ENCODE measurements at places on chromosomes 11 and 22.

DNA sequence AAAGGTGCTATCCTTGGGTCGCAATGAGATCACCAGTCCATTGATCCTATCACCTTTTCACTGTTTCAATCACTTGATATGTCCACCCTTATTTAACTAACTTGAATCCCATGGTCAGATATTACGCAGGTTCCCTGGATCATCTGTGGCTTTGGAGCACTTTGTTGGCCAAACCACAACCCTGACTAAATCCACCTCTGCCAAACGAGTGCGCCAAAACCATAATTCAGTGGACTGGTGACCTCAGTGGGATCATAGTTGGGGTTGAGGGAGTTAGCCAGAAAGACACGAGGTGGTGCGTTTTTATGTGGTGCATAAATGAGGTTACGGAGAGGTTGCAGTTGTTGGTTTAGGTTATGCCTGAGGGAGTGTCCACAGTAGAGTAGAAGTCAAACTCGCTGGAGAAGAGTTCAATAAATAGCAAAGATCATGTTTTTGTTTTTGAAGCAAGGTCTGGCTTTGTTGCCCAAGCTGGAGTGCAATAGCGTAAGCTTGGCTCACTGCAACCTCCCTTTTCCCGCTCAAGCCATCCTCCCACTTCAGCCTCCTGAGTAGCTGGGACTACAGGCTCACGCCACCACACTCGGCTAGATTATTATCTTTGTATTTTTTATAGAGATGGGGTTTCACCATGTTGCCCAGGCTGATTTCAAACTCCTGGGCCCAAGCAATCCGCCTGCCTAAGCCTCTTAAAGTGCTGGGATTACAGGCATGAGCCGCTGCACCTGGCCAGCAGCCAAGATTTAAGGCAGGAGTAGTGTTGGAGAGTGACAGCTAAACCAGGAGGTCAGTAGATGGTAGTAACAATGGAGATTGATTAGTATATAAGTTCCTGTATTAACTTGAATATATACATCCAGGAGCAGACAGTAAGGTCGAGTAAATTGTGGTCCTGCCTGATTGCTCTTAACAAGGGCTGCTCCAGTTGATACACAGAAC is 4.5 kb downstream of the FOXR1 start:
- DNase-seq = no peak

DNA sequence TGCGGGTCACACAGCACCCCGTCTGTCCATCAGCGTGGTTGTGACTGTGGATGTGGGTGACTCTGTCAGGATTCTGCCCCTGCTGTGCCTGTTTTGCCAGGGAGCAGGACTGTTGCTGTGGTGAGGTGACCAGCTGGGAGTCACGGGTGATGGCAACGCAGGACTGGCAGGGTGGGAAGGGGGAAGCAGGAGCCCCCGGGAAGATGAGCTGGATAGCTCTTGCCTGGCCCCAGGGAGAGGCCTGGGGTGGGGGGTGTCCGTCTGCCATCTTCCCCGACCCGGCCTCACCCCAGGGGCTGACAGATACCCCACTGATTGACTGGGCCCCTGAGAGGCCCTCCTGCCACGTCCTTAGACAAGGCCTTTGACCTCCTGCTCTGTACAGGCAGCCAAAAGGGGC is 34.3 kb upstream of the TSPAN18 start:
- DNase-seq = no peak

DNA sequence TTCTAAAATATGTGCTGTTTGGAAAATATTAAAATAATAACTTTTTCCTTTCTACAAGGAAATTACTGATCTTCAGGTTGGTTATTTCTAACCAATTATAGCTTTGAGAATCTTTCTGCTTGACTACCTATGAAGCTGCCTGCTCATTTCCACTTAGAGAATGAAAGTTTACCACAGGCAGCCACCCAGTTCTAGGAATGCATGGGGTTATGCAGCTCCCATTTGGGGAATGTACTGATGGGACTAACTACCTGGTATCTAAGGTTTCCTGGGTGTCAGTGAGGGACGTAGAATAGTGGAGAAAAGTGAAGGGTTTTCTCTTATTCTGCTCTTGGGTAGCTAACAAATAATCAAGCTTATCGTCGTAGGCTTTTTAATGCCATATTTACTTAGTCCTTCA is 73.4 kb downstream of the DEUP1 start:
- no peak for DNase-seq

GRCh38 chr11:81669935-81670543 is 1063.6 kb downstream of the FAM181B start:
- no peak for DNase-seq

DNA sequence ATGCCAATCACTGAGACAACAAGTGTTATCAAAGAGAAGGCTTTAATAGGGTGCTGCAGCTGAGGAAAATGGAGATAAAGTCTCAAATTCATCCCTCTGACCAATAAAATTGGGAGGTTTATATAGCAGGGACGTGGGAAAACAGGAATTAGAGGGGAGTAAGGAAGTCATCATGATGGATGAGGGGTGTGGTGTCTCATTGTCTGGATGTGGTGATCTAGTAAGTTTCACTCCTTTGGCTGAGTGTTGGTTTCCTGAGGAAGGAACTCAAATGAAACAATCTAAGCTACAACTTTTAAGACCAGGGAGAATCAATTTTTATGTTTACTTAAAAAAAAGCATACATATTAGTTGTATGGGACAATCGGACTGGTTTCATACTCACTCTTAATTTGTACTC is 491.0 kb upstream of the KIRREL3 start:
- DNase-seq = no peak

DNA sequence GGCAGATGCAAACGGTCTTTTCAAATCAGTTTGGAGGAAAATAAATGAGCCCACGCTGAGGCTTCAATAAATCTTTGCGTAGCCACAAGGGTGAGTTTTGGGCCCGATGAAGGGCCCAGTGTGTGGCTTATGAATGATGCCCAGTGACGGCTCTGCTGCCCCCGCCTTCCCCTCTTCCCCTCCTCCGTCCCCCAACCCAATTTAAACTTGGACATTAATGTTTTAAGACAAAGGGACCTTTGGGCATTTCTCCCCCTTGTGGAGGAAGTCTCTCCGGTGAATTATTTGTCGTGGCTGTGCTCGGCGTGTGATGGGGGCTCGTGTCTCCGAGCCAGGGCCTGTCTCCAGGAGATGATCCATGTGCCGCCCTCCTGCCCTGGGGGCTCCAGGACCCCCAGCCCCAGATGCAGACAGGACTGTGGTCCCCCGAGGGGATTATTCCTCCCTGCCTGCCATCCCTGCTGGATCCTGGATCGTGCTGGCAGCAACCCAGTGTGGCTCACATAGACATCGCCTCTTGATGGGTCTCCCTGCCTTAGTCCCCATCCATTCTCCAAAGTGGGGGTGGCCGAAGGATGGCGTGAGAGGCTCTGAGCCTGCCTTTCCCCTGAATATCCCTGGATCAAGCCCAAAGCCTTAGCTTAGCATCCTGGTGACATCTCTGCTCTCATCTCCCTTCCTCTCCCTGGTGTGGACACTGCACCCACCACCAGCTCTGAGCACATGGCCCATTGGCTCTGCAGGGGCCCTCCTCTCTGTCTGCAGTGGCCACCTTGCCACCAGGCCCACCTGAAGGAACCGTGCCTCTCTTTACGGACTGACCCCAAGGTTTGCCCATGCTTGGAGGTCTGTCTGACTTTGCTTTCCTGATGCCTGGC is 56.4 kb downstream of the SMIM38 start:
- no peak for DNase-seq

DNA sequence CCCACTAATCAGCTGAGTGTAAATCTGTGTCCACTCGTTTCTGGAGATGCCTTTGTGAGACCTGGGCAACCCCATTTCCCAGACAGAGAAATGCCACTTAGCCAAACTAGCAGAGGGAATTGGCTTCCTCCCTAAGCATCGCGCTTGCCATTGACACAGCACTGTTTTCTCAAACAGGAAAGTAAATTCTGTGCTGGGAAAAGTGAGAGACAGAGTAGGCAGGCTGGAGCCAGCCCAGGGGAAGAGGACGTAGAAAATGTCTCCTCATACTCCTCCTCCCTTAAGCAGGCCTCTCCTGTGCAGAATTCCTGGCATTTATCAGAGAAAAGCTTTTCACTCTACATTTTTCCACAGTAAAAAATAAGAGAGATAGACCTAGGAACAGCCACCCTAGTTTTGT is 99.1 kb upstream of the AMOTL1 start:
- DNase-seq = no peak

DNA sequence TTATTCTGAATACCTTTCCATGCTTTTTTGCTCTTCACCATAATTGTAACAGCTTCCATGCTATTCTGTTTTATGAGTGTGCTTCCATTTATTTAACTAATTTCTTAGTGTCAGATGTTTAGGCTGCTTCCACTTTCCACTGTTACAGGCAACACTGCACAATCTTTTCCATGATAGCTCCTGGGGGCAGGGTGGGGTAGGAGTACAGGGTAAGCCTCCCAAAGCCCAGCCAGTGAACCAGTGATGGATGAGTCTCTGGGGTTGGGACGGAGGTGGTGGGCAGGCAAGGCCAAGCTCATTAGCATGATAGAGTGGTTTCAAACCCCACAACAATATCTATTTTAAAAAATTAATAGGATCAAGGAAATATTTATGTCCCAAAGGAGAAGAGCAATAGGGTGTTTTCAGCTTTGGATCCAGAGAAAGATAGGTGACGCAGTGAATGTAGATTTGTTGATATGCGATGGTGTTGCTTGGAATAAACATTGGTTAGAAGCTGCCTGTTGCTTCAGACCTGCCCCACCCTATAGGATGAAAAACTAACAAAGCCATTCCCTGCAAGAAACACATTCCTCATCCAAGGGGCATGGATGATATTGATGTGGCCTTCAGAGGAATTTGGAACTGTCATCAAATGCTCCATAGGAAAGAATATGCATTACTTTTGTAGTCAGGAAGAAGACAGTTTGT is 17.1 kb upstream of the ELF5 start:
- no peak for DNase-seq

DNA sequence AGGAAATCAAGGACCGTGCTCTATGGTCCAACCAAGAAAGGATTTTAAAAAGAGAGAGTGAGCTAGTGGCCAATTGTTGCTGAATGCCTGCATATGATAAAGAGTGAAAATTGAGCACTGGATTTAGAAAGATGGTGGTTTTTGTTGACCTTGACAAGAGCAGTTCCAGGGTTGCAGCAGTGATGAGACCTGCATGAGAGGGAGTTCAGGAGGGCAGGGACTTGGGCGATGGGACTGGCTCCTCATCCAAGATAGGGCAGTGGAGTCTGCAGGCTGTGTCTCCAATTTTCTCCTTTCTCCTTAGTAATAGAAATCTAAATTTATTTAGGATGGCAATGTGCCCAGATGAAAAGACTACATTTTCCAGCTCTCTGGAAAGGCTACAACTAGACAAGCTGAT is 94.0 kb upstream of the B3GAT1 start:
- DNase-seq = no peak

- no peak for DNase-seq
These were observed 154.2 kb downstream of the LARGE1 start for GRCh38 chr22:33766091-33766490.

DNA sequence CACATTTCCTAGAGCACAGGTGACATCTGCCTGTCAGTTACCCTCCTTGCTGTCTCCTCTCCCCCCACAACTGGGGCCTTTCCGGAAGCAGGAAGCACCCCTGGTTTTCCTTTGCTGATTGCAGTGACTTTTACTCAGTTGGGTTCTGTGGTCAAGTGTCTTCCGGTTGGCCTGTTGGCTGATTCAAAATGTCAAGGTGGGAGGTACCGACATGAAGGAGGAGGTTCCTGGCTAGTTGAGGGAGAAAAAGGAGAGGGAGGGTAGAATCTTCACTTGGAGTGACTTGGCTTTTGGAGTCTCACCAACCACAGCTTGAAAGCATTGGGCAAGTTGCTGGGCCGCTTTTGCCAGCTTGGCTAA is 9.3 kb upstream of the ADAMTS15 start:
- no peak for DNase-seq

DNA sequence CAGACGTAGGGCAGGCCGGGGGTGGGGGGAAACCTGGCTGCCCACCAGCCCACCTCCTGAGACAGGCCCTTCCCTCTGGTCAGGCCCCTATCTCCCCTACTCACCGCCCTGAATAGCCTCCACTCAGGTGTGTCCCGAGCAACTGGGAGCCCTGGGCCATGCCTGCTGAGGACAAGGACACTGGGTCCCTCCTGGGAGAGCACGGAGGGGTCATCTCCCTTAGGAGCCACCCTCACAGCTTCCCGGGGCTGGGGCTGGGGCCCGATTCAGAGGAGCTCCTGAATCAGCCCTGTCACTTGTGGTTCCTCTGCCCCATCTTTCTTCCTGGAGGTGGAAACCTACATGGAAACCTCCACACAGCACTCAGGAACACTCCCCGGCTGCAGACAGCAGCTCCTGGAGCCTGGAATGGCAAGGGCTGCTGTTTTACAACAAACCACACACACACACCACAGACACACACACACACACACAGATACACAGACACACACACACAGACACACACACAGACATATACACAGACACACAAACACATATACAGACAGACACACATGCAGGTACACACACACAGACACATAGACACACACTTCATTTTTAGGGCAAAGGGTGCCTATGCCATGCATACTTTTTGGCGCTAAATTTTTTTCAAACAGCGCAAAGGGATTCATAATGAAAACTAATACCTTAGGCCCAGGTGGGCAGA is 9.6 kb upstream of the EMID1 start:
- DNase-seq = no peak

GRCh38 chr22:38122616-38123015 is 12.1 kb upstream of the BAIAP2L2 start:
- peak; percentile 36 for DNase-seq

DNA sequence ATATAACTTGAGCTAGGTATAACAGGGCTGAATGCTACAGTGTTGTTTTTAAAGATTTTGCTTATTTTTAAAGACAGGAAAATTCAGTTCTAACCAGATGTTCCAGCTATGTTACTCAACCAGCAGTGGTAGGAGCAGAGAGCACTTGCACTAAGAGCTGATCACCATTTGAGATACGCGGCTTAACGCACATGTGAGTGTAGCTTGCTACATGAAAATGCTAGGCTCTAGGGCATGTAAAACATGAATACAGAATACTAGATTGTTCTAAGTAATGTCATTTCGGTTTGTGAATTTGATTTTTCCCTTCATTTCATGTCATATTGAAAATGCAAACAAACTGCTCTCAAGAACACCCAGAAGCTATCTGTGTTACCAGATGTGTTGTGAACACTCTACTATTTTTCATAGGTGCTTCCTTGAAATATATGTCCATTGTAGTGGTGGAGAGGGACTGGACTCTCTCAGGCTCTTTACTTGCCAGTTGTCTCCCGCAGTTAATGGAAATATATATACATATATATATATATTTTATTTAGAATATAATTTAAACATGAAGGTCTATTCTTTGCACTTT is 10.8 kb upstream of the TECTA start:
- DNase-seq = no peak

GRCh38 chr11:8192016-8192895 is 23.4 kb upstream of the RIC3 start:
- peak; percentile 65 for DNase-seq

GRCh38 chr11:121889931-121890330 is 226.1 kb downstream of the BLID start:
- DNase-seq = no peak

- DNase-seq = no peak
These were observed 114.9 kb upstream of the NECTIN1 start for GRCh38 chr11:119843877-119844276.

DNA sequence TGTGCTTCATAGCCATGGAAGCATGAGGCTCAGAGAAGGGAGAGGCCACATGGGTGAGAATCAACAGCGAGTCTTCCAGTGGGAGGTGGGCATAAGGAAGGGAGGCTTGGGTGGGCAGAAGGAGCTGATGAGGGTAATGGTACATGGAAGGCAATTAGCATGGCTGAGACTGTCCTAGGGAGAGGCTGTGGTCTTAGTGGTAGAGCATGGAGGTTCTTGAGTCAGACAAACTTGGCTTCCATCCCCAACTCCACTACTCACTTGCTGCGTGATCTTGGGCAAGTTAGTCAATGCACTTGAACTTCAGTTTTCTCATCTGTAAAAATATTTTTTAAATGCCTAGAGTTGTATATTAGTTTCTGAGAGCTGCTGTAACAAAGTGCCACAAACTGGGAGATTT is 227.2 kb upstream of the E2F8 start:
- DNase-seq = no peak

Measured in NAMALWA (cell line).